ENCODE measurements at places on chromosomes 5 and 9.

GRCh38 chr5:127320032-127320965, 29.7 kb downstream of the MEGF10 start:
- no peak for DNase-seq

GRCh38 chr5:59367791-59368394, 525.6 kb downstream of the PDE4D start:
- DNase-seq: no peak

DNA sequence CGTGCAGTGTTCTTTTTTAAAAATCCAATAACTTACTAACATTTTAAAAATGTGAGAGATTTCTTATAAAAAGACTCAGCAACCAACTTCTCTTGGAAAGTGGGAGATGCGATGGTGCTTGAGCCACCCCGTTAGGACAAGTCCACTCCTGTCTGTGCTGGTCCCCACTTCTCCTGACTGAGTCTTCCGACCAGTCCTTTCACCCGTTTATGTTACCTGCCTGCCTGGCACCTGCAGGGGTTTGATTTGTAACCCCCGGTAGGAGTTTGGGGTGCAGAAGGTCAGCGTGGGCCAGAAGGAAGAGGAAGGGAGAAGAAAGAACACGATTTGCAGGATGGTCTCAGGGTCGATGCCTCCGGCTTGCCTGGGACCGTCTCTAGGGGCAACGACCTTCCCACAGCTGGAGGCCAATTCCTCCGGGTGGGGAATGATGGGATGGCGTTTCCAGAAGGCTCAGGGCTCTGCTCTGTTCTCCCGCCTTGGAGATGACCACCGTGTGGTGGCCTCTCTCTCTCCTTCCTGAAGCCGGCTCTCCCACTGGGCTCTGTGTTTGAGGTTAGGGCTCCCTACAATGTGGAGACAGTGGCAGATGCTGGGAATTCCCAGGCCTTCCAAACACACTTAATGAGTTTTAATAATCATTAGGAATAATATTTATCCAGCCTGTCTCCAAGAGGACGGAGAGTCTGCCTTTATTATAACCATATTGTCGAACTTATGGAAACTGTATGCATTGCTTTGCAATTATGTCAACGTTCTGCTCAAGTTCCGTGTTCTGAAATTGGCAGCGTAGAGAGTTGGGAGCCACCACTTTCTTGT, 14.8 kb downstream of the COL27A1 start:
- DNase-seq: no peak

GRCh38 chr9:95434116-95435073, 82.4 kb downstream of the PTCH1 start:
- no peak for DNase-seq

GRCh38 chr9:122322553-122322952, 48.3 kb upstream of the PTGS1 start:
- DNase-seq: no peak

DNA sequence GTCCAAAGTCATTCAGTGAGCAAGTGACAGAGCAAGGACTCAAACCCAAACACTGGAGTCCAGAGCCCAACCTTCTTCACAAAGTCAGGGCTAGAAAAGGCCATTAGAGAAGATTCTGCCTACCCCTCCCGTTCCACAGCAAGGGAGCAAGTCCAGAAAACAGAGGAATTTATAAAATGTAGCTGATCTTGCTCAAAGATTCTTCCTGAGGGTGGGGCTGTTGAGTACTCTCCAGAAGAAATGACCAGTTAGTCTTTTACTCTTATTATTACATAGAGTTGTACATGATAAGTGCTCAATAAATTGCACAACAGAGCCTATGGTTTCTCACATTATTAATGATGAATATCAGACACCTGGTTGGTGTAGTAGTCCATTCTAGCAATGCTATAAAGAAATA, 39.3 kb upstream of the HMHB1 start:
- DNase-seq: no peak

DNA sequence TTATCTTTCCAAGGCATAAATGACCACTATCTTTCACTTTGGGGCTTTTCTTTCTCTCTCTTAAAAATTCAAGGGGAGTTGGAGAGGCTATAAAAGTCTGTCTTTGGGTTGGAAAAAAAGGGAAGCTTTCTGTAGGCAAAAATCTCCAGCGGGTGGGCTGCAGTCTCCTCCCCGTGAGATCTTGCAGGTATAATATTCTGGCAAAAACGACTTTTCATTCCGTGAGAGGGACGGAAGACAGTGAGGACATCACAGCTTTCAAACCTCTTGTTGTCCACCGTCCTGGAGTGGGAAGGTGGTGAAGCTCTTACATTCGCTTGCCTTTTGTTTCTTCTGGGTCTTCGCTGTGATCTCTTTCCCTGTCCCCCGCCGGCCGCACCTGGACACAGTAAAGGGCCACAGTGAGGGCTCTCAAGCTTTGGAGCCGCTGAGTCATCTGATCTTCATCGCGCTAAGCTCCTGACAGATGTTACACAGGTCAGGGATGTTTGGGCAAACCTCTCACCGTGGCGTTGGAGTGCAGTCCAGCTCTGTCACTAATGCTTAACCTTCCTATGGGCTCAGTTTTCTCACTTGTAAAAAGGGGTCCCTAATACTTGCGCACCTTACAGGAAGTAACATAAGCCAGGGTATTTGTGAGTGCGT, 61.9 kb upstream of the MEGF10 start:
- no peak for DNase-seq

DNA sequence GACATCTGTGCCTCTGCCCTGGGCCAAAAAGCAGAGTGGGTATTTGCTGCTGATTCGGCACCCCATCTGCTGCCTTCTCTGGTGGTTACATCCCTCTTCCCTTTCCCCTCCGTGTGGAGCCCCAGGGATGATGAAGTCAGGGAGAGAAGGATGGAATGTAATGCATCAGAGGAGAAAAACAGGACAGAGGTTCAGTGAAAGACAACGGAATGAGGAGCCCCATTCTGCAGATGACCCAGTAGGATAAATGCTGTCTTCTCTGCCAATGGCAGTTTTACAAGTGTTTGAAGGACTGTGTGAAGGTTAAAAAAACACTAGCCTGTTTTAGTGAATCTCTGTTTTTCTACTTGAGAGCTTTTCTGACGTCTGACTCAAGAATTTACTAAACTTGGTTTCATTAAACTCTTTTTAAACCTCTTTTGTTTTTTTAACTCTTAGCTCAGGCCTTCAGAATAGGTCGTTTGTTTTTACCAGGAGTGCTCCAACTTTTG, 86.3 kb downstream of the NLN start:
- DNase-seq: no peak

GRCh38 chr9:128495296-128495695, 9.2 kb upstream of the GLE1 start:
- DNase-seq: no peak

- DNase-seq: no peak
These were observed 27.4 kb downstream of the KIAA1191 start for GRCh38 chr5:176334031-176334770.

GRCh38 chr5:80976985-80977384, 16.8 kb downstream of the RASGRF2 start:
- no peak for DNase-seq

DNA sequence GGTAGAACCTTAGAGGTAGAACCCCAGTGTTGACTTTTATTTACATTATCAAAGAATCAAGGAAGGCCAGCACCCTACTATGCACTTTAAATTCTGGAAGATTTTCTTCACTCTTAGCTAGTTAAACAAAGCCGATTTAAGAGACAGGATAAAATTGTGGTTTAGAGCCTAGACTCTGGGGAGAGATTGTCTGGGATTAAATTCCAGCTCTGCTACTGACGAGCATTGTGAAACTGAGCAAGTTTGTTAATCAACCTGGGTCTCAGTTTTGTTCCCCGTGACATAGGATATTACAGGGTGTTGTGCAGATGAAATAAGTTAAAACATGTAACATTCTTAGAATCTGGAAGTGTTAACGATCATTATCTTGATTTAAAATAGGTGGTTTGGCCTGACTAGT, 83.5 kb downstream of the FEM1C start:
- DNase-seq: no peak

GRCh38 chr5:150122158-150122510, 33.5 kb downstream of the PDGFRB start:
- DNase-seq: no peak

DNA sequence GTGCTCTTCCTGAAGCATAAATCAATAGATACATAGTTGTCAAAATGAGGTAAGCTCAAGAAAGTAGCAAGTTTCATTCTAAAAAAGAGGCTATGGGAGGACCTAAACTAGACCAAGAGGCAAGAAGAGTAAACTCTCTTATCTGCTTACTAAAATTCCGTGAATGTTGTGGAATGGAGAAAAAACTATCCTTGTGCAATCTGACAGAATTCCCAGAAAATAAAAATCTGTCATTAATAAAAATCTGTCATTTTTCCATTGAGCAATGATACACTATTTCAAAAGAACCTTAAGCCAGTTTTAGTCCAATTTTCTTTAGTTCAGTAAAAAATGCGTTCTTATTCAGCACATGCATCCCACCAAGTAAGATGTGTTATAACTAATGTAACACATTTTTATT, 15.9 kb upstream of the FANCC start:
- DNase-seq: no peak

- DNase-seq: no peak
These were observed 5.7 kb upstream of the NOTCH1 start for GRCh38 chr9:136551401-136552116.

- no peak for DNase-seq
These were observed 15.4 kb downstream of the ROR2 start for GRCh38 chr9:91934654-91935053.

DNA sequence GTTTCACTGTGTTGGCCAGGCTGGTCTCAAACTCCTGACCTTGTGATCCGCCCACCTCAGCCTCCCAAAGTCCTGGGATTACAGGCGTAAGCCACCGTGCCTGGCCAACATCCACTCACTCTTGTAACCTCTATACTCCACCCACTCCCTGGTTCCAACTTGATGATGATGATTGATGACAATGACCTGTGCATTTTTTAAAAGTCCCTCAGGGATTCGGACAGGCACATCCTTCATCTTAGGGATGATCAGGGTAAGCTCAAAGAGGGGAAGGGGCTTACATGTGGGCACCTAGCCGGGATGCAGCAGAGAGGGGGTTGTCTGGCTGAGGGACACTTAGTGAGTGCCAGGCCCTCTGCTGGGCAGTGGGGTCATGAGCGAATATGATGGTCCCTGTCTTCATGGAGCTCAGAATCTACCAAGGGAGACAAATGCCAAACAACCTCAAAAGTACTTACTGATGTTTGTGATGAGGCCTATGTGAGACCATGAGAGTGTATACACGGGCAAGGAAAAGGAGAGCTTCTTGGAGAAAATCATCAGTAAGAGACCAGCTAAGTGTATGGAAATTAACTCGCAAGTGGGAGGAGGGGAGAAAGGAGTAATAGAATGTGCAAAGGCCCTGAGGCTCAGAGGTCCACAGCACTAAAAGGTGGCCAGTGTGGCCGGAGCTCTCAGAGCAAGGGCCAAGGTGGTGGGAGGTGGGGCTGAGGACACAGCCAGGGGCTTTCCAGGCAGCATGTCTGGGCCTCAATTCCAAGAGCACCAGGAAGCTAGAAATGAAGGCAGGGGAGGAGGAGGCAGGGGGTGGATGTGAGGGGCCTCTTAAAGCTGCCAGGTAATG, 27.4 kb downstream of the LHX2 start:
- DNase-seq: no peak

DNA sequence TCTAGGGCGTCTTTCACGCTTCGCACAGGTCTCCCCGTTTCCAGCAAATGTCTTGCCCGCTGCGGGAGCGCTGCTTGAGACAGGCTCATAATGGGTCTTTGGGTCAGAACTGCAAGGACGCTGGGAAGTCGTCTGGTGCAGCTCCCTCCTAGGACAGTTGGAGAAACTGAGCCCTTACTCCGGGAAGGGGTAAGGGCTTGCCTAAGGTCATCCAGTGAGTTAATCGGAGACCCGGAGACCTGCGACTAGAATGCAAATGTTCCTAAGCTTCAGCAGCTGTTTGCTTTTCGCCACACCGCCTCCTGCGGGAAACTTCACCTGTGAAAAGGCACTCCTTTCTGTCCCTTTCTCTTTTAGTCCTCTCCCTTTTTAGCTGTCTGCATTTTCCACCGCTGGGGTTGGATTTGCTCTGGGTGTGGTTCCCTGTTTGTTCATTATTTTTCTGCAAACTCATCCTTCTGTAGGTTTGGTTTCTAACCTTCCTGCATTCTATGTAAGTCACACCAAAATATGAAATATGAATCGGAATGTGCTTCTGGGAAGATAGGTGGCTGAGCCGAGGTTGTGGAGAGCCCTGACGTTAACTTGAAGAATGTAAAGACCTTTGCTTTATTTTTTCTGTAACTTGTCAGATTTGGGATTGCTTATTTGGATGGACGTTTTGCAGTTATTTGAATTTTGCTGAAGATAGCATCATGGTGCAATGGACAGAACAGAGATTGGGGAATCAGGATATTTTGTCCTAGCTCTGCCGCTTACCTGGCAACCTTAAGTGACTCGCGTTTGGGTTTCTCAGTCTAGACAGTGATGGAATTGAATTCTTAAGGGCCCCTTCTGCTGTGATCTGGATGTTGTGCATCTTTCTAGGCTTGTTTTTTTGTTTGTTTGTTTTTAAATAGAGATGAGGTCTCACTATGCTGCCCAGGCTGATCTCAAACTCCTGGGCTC, 909 bp downstream of the SLC36A1 start:
- DNase-seq: no peak

DNA sequence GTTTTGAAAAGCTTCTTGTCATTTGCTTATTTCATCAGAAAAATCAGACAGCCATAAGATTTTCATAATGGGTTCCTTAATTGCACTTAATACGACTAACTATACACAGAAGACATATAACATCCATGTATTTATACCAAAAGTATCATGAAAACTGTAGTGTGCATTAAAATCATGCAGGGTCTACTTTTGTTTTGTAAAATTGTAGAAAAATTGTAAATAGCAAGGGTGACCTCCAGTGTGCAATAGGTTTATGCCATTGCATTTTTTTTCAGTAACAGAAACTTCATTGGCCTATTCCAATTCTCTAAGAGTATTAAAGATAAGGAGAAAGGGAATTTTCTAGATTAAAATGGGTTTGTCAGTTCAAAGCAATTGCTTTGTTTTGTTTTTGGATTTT, 307.6 kb downstream of the KIAA0825 start:
- no peak for DNase-seq

- DNase-seq: no peak
These were observed 65.0 kb downstream of the STX17 start for GRCh38 chr9:99971410-99971809.

DNA sequence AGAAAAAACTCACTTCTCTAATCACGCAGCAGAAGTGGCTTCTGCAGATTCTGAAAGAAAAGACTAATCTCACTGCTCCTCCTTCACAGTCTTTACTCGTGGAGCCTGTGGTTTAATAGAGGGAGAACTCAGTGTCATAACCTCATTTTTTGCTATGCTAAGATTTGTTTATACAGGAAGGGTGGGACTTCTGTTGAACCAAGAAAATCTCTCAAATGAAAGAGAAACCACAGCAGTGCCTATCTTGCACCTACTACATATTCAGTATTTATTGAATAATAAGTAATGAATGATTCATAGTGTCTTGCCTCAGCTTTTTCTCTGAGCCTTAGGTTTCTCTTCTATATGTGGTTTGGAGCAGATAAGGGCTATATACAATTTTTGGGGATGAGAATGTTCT, 136.1 kb upstream of the DMAC1 start:
- no peak for DNase-seq

Data from stimulated activated CD4-positive, alpha-beta T cell treated with anti-CD3 and anti-CD28 coated beads, Interleukin-1b, Interleukin-23, amount 100 ng/mL, for 1 hour (primary cell).